ENCODE measurements at places on chromosomes 1 and 21.

GRCh38 chr1:212221801-212222200, 63.4 kb upstream of the PPP2R5A start:
- DNase-seq, result no peak

DNA sequence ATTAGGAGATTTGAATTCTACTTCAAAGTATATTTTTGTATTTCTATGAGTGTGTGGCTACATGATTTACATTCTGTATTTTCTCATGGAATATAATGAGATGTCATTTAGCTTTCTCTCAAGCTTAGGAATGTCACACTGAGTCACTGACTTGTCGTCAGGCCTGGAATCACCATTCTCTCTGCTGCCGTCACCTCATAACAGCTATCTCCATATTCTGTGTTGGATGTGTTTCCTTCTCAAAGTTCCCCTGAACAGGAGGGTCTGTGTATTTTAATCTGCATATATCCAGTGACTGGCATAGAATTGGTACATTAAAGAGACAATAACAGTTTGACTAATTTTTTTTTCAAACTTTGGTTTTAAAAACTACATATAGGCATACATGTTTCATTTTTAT, 35.9 kb downstream of the LYPLAL1 start:
- no peak for DNase-seq

DNA sequence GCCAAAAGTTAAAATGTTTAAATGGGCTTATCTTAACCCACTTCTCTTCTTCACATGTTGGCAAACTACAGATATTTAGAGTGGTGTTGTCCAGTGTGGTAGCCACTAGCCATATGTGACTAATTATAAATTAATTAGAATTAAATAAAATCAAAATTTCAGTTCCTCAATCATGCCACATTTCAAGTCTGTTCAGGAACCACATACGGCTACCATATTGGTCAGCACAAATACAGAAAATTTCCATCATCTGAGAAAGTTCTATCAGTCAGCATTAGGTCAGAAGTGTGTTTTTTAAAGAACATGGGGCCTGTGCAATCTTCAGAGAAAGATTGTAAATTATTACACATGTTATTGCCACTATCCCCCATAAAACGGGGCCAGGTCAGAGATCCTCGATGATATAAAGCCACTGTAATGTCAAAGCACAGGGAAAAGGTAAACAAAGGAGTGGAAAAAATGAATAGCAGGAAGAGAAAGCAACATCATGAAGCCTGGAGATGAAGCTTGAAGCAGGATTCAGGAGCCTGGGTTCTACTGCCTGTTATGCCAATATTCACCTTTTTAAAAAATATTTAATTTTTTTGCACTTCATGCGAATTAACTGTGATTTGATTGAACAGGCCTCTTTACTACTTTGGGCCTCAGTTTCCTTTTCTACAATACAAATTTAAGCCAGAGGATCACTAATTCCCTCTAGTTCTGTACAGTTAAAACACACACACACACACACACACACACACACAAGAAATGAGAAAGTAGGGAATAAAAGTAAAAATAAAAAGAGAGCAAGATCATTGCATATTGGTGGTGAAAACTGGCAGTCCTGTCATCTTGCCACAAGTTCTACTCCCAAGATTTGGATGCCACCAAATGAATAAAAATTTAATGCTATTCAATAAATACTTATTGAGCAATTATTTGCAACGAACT, 2.3 kb downstream of the RSBN1 start:
- DNase-seq, result no peak

- peak; percentile 74 for DNase-seq
Observed at GRCh38 chr21:40902299-40902698, 55.3 kb upstream of the DSCAM start.

GRCh38 chr1:230256896-230257295, 169.2 kb downstream of the PGBD5 start:
- DNase-seq, result no peak

GRCh38 chr1:232142403-232143314, 487.3 kb downstream of the SIPA1L2 start:
- peak; percentile 19 for DNase-seq

DNA sequence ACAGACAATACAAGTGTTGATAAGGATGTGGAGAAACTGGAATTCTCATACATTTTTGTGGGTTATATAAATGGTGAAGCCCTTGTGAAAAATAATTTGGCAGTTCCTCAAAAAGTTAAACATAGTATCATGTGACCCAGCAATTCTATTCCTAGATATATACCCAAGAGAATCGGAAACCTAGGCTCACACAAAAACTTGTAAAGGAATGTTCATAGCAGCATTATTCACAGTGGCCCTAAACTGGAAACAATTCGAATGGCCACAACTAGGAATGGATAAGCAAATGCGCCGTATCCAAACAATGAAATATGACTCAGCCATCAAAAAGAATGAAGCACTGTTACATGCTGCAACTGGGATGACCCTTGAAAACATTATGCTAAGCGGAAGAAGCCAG, 3.9 kb upstream of the CD247 start:
- no peak for DNase-seq

DNA sequence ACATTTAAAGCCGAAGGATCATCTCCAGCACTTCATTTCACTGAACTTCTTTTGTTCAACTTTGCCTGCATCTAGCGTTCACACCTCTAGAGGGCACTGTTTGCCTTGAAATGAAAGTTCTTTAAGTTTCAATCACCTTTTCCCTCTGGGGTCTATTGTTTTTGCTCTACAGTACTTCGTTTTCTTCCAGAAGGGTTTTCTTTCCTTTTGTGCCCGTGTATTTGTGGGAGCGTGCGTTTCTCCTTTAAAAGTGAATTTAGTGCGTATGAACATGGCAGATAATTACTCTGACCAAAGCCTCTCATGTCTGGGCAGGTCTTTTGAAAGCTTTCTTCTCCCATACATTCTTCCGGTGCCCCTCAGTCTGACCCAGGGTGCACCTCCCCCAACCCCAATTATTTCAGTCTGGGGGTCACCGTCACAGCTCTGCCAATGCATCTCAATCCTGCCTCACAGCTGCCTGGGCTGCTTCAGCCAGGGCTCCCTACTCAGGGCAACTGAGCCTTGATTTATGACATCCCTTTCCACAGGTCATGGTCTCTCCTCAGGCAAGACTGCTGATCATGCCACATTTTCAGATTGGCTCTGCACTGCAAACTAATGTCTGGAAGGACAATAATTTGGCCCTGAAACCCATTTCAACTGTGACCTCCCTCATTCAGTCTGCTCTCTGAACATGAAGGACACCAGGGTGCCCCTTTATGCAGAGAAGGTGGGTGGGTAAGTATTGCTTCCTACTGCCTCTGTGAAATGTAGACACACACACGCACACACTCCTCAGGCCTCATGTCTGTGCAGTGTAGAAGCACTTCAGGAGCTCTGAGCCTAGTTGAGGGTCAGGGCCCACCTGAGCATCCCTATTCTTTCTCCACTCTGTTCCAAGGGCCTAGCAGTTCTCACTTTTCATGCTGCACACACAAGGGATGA, 88.6 kb downstream of the NUF2 start:
- peak; percentile 61 for DNase-seq

GRCh38 chr1:35568975-35569395, 4.1 kb upstream of the TFAP2E start:
- DNase-seq, result peak; percentile 71

GRCh38 chr1:59452559-59452958, 155.7 kb downstream of the FGGY start:
- DNase-seq, result no peak

DNA sequence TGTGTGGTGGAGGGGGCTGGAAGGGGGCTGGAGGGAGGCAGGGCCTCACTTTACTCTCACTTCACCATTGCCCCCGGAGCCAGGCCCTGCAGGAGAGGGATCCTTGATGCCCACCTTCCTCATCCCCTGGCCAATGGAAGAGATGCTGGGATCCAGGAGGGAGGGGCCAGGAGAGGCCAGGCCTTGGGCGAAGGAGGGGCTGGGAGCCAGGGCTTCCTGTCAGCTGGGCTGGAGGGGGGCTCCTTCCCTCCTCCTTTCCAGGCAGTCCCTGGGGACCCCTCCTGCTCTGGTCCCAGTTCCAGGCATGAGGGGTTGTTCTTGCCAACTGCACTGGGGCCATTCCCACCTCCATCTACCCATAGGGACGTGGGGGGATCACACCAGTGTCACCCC, 5.7 kb downstream of the AHDC1 start:
- no peak for DNase-seq

GRCh38 chr1:63626222-63626621, 33.0 kb downstream of the PGM1 start:
- DNase-seq, result no peak

GRCh38 chr1:80310703-80311245, 1304.2 kb upstream of the ADGRL4 start:
- DNase-seq, result no peak

- no peak for DNase-seq
Observed at GRCh38 chr1:40462956-40463590, 12.8 kb downstream of the ZFP69B start.

- DNase-seq, result peak; percentile 58
Observed at GRCh38 chr1:201461645-201462441, 7.1 kb downstream of the PHLDA3 start.

GRCh38 chr1:54816130-54816529, 15.0 kb upstream of the TTC22 start:
- no peak for DNase-seq

DNA sequence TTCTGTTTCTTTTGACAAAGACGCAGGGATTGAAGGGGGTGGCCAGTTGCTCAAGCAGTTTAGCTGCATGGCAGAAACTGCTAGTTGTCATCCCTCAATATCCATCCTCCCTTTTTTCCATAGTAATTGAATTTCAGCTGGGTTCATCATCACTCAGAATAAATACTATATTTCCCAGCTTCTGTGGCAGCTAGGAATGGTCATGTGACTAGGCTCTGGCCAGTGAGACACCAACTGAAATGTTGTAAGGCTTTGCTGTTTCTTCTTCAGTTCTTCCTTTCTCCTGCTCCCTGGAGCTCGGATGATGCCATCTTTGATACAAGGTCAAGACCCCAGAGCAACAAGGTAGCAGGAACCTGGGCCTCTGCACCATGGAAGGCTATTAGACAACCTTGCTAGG, 61.0 kb downstream of the TMCO4 start:
- DNase-seq, result no peak

DNA sequence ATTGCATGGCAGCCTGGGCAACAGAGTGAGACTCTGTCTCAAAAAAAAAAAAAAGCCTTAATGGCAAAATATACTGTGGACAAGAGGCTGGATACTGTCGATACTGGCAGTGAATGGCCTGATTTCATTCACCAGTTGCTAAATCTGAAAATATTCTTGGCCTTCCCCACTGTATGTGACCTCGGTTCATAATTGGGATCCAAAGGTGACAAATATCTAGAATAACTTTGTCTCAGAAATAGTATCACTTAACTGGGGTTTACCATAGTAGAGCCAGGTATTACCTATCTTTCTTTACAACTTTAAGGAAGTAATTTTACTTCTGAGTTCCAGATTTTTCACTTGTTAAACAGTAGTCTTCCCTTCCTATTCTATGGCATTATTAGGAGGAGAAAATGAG, 8.4 kb downstream of the MTF2 start:
- DNase-seq, result no peak

GRCh38 chr1:40711465-40712404, 20.2 kb downstream of the NFYC start:
- no peak for DNase-seq

DNA sequence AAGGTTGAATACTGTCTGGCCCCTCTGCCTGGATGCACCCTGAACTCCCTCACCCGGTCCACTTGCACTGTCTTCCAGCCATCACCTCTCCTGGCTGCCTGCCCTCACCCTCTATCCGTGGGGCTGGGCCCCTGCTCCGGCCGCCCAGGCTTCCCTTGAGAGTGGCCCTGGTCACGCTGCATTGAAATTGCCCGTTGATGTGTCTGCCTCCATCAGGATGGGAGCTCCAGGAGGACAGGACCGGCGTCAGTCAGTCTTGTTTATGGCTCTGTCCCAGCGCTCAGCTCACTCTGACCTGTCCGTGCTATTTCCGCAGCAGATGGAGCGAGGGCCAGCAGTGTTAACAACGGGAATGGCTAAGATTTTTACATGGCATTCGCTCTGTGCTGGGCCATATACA, 34.9 kb downstream of the FOXO6 start:
- DNase-seq, result no peak

GRCh38 chr21:42047821-42048613, 23.1 kb upstream of the UMODL1 start:
- peak; percentile 48 for DNase-seq

- no peak for DNase-seq
Observed at GRCh38 chr1:2347409-2347785, 44.0 kb downstream of the MORN1 start.

GRCh38 chr21:40425981-40426380, 421.0 kb downstream of the DSCAM start:
- DNase-seq, result no peak

GRCh38 chr1:70043804-70044203, 161.6 kb downstream of the LRRC40 start:
- no peak for DNase-seq

GRCh38 chr1:48681476-48682305, 95.0 kb downstream of the BEND5 start:
- DNase-seq, result no peak

DNA sequence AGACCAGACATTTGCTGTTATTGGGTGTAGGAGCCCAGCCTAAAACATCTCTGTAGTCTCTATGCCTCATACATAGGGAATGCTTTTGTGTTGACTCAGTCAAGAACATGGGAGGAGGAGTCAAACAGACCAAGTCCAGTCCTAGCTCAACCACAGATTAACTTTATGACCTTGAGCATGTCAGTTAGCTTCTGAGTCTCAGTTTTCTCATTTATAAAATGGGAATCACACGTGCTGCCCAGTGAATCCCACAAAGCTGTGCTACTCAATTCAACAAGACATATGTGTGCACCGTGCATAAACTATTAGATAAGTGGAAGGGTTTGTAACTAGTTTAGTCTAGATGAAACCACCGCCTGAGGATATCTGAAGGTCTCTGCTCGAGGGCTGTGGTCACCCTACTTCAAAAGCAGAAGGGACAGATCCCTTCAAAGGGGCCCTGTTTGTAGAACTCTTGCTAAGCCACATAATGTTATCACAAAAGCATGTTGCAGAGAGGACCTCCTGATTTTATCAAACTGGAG, 109.5 kb upstream of the NFIA start:
- no peak for DNase-seq

DNA sequence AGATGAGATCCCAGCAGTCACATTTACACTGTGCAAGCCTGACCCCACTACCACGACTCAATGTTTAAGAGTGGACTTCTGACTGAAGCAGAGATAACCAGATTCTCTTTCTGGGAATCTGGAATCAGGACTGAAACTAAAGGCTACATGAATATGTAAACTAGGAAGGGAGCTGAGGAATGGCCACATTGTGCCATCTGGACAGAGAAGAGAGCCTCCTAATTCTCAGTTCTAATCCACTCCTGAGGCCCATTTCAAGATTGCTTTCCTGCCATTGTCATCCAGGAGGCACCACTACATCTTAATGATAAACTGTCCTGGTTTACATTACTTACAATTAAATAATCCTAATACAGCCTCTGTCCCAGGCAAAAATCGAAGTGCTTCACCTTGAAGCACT, 6.5 kb downstream of the PAXBP1 start:
- DNase-seq, result no peak

- peak; percentile 83 for DNase-seq
Observed at GRCh38 chr1:203144661-203145060, 17.1 kb downstream of the ADORA1 start.

- no peak for DNase-seq
Observed at GRCh38 chr1:32028746-32029145, 15.1 kb downstream of the KHDRBS1 start.
